Stimulated activated CD8-positive, alpha-beta memory T cell treated with anti-CD3 and anti-CD28 coated beads, Interleukin-7, amount 100 ng/mL, for 1 hour (primary cell): ENCODE measurements at places on chromosomes 5 and 9.

DNA sequence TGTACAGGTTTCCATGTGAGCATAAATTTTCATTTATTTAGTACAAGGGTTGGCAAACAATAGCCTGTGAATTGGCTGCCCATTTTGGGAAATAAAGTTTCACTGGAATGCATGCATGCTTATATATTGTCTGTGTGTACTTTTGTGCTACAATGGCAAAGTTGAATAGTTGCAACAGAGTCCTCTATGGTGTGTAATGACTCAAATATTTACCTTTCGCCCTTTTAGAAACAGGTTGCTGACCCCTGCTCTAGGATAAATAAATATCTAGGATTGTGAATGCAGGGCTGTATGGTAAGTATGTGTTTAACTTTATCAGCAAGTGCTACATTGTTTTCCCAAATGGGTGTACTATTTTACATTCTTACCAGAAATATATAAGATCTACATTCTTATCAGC, 47.2 kb downstream of the XRCC4 start:
- no peak for DNase-seq

GRCh38 chr9:4970970-4971641, 14.0 kb upstream of the JAK2 start:
- DNase-seq = no peak

- DNase-seq = no peak
Observed at GRCh38 chr9:93776873-93777272, 178.3 kb downstream of the BARX1 start.

DNA sequence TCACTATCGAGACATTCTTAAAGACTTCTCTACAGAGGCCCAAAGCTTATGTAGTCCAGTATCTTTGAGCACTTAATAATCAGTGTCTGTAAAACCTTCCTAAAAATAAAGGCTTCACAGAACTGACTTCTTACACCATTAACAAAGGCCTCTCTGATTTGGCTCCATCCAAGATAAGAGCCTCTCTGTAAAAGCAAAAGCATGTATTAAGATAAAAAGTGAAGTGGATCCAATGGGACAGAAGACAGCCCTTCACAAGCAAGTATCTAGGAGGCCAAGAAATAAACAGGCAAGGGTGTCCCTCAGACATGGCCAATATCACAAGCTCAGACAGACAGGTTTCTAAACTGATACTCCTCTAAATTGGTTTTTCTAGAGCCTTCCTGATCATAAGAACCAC, 11.9 kb downstream of the LHFPL2 start:
- DNase-seq = no peak

- DNase-seq = no peak
Observed at GRCh38 chr9:19527663-19528062, 118.9 kb downstream of the ACER2 start.

DNA sequence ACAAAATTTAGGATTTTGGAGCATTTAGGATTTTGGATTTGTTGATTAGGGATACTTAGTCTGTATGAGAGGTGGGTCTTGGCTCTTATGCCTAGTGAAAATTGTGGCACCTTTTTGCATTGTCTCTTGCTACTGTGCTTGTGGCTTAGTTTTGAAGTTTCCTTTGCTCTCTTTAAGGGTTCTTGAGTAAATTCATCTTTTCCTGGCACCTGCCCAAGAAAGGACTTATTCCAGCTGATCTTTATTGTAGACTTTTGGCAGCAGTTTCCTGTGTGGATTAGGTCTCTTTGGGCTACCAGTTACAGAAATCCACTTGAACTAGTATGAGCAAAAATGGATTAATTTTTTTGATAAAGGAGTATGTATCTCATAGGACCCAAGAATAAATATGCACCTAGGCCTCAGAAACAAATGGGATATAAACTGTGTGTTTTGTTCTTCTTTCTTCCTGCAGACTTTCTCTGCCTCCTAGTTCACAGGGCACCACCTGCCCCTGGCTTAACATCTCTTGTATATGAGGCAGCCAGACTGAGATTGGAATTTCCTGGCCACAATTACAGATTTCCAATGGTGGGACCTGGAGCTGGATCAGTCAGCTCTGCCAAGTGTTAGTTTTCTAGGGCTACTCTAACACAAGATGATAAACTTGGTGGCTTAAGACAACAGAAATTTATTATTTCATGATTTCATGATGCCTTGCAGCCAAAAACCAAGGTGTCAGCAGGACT, 44.6 kb downstream of the FOCAD start:
- DNase-seq = no peak

DNA sequence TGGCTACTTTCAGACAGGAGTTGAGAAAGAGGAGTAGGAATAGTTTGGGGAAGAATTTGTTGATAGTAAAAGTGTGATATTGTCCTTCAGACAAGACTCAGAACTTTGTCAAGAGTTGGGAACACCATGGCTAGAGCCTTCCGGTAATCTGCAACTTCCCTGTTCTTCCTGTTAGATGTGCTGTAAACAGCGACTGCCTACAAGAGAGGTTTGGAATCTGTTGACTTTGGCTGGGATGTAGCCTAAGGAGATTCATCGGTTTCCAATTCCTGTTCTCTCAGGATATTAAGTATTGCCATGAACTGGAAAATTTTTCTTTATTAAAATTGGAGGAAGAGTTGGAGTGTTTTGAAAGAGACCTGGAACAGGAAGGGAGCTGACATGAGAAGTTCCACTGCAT, 43.9 kb downstream of the ARHGAP26 start:
- no peak for DNase-seq

DNA sequence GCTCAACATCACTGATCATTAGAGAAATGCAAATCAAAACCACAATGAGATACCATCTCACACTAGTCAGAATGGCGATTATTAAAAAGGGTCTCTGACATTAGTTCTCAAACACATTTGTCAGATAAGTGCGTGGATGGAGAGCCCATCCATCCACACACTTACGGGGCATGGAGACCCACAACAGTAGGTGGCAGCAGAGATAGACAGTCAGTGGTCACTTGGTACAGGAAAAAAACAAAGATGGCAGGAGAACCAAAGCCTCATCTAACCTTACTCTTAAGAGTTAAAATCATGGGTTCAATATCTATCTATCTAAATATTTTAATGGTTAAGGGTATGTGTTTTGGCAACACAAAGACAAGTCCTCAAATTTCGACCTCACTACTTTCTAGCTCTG, 1378.7 kb upstream of the C9orf72 start:
- no peak for DNase-seq

GRCh38 chr9:129762985-129763926, 10.4 kb upstream of the PTGES start:
- DNase-seq = no peak

- DNase-seq = no peak
Observed at GRCh38 chr9:95085861-95086563, 231.5 kb downstream of the FANCC start.

- DNase-seq = no peak
Observed at GRCh38 chr5:157279605-157280239, 13.8 kb downstream of the CYFIP2 start.

DNA sequence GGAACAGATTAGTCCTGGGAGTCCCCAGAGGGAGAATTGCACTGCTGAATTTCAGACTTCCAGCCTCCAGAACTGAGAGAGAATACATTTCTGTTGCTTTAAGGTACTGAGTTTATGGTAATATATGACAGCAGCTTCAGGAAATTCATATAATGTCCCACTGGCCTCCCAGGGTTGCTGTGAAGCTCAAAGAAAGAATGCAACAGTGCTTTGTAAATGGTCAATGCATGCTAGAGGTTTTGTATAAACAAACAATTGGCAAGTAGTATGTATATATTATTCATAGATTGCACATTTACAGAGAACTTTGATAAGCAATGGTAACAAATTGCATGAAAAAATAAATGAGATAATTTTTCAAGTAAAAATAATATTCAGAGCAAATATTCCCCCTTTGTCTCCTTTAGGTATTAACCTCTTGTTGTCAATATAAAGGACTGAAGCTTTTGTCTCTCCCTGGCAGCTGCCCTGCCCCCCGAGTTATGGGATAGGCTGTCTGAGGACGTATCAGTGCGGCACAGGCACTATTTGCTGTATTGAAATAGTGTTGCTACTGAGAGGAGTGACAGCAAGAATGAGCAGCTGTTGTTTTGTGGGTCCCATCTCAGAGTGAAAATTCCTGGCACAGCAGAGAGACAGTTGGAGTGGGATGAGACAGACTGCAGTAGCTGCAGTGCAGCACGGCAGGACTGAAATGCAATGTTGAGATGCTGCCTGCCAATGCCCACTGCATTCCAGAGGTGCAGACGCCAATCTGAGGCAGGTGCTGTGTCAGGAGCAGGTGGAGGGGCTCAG, 194.2 kb upstream of the GLRA1 start:
- no peak for DNase-seq

- DNase-seq = no peak
Observed at GRCh38 chr5:164742025-164742424, 1236.6 kb downstream of the MAT2B start.

- no peak for DNase-seq
Observed at GRCh38 chr9:1960342-1961042, 54.7 kb upstream of the SMARCA2 start.

GRCh38 chr9:37442556-37442955, 20.1 kb downstream of the GRHPR start:
- DNase-seq = no peak

DNA sequence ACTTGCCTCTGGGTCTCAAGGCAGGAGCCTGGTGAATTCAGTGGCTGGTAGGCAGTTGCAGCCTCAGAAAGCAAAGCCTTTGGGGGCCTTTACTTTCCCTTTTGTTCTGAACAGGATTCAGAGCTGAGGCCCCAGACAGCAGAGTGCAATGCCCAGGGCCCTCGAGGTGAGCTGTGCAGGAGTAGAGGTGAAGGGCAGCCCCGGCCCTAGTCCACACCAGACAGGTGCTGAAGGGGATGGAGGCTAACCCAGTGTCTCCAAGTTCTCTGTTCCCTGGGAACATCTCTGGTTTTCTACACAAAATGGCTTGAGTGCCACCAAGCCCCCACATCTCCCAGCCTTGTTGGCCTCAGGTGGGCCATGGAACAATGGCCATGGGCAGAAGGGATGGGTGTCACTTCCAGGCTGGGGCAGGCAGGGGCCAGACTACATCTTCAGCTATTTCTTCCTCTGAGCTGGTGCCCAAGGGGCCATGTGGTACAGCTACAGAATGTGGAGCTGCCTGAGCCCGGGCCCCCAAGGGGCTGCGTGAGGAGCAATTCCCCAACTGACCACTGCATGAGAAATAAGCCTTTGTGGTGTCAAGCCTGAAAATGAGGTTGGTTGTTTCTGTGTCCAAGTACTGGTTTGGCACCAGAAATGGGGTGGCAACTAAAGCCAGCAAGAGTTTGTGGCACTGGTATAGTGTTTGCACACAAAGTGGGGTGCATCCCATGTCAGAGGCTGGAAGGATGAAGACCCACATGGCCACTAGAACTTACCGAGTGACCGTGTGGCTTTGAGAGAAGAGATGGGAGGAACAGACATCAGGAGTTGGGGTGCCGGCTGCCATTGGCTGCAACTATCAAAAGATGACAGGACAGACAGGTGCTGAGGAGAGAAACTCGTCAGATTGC, 57.8 kb downstream of the BARX1 start:
- DNase-seq = no peak
